ENCODE measurements at places on chromosomes 7 and 10.

- no peaks in the 10 kb centered on the region for H3K36me3 ChIP-seq
- DNase-seq: no peak
- no peak overlapping the region for H3K27ac ChIP-seq
- H3K27me3 ChIP-seq: no peaks in the 10 kb centered on the region
Measured at GRCh38 chr7:117781707-117782106, 91.5 kb downstream of the CTTNBP2 start.

DNA sequence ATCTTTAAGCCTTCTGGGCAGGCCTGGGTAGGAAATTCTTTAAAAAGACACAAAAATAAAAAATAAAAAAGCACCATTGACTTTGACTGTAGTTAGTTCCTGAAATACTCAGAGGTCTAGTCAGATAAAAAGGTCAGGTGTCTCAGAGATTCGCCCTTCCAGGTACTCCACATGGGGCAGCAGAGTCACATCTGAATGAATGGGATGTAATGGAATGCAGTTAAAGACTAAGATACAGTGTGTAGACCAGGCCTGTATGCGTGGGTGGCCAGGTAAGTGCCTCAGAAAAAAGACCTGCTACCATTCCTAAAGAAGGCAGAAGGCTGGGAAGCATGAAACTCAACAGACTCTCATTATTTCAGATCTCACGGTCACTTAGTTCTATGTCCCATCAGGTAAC, 68.6 kb upstream of the SEM1 start:
- no peak overlapping the region for H3K4me3 ChIP-seq
- H3K36me3 ChIP-seq: no peaks in the 10 kb centered on the region
- no peak overlapping the region for H3K27ac ChIP-seq
- no peak for DNase-seq
- no peaks in the 10 kb centered on the region for H3K27me3 ChIP-seq
- no peaks in the 10 kb centered on the region for H3K4me1 ChIP-seq

DNA sequence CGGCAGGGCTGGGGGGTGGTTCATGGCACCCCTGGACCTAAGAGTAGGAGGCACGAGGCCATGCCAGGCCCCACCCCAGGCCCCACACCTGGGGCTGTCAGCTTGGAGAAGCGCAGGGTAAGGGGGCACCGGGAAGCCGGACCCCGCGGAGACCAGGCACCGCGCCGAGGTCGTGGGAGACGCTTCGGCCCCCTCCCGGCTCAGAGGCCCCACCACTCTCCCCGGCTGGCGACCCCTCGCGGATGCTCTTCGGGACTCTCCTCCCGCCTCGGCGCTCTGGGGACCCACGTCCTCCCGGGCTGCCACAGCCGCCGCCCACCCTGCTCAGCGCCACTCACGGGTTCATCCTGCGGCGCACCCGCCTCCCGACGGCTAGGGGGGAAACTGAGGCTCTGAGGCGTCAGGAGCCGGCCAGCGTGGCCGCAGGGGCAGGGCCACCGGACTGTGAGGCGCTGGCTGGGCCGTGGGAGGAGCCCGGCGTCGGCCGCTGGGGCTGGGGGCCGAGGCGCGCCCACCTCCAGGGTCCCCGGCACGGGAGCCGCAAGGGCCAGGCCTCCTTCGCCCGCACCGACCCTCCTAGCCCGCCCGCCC, 25.9 kb downstream of the PDGFA start:
- H3K27ac ChIP-seq: no peak overlapping the region
- DNase-seq: no peak
- H3K27me3 ChIP-seq: no peaks in the 10 kb centered on the region

- H3K27ac ChIP-seq: no peak overlapping the region
- DNase-seq: no peak
- no peak overlapping the region for H3K4me3 ChIP-seq
- peaks cover 6% of the 10 kb centered on the region for H3K36me3 ChIP-seq
- H3K27me3 ChIP-seq: no peaks in the 10 kb centered on the region
Measured at GRCh38 chr7:80767654-80768053, 129.2 kb downstream of the CD36 start.

DNA sequence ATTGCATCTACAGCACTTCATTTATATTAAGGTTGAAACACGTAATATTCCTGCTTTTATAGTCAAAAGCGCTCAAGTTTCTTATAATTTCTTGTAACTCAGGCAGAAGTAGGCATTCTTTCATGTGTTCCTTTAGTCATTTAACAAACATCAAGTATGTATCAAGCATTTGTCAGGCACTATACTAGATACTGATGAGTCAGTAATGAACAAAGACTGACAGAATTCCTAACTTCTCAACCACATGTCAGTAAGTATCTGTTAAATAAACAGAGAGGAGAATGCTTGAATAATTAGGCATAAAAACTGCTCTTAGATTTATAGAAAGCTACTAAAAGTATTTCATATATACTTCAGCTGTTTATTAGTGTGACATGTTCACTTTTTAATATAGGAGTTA, 9.9 kb downstream of the CRPPA start:
- H3K27ac ChIP-seq: no peak overlapping the region
- no peak overlapping the region for H3K4me3 ChIP-seq
- DNase-seq: no peak
- H3K36me3 ChIP-seq: no peaks in the 10 kb centered on the region
- H3K4me1 ChIP-seq: no peaks in the 10 kb centered on the region

DNA sequence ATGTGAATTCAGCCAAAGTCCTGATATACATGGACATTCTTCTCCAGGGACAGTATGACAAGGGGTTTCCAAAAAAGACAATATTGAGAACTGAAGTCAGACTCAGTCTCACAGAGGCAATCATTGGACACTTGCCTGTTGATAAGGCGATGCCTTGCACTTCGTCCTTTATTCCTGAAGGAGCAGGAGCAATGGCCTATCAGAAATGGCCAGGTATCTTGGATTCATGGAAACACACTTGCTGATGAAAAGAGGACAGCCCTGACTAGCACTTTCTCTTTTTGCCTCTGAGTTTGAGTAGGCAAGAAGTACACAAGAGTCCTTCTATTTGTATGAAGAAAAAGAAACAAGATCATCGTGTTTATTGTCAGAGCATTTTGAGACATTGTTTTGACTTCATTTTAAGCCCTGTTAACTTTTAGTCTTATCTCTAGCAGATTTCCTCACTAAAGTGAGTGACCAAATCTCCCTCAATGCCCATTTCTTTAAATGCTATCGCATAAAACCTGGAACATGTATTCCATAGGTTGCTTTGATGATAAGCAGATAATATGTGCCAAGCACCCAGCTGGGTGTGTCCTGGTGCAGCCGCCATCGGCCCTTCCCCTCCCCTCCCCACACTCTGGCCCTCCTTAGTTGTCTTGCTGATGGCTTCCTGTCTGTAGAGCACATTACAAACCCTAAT, 26.6 kb downstream of the ST8SIA6 start:
- no peaks in the 10 kb centered on the region for H3K36me3 ChIP-seq
- no peak overlapping the region for H3K4me3 ChIP-seq
- no peak for DNase-seq
- no peaks in the 10 kb centered on the region for H3K27me3 ChIP-seq
- H3K4me1 ChIP-seq: no peaks in the 10 kb centered on the region
- H3K27ac ChIP-seq: no peak overlapping the region

DNA sequence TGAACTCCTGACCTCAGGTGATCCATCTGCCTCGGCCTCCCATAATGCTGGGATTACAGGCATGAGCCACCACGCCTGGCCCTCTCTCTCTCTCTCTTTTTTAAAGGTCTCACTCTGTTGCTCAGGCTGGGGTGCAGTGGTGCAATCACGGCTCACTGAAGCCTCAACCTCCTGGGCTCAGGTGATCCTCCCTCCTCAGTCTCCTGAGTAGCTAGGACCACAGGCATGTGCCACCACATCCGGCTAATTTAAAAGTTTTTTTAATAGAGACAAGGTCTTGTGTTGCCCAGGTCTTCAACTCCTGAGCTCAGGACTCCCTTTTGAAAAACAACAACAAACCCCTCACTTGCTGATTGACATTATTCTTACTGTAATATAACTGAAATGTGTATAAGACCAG, 11.6 kb downstream of the PALD1 start:
- peaks cover 10% of the 10 kb centered on the region for H3K4me1 ChIP-seq
- H3K4me3 ChIP-seq: no peak overlapping the region
- H3K36me3 ChIP-seq: peaks cover 3% of the 10 kb centered on the region
- DNase-seq: no peak
- H3K27me3 ChIP-seq: no peaks in the 10 kb centered on the region
- no peak overlapping the region for H3K27ac ChIP-seq

GRCh38 chr7:979151-979550, 3.8 kb upstream of the COX19 start:
- no peak for DNase-seq
- peaks cover 5% of the 10 kb centered on the region for H3K4me1 ChIP-seq
- no peaks in the 10 kb centered on the region for H3K36me3 ChIP-seq

- peaks cover 3% of the 10 kb centered on the region for H3K4me1 ChIP-seq
- no peaks in the 10 kb centered on the region for H3K36me3 ChIP-seq
- H3K27ac ChIP-seq: peak overlapping the region; percentile 68
- no peak for DNase-seq
Measured at GRCh38 chr10:103814105-103814504, 41.3 kb downstream of the SH3PXD2A start.

DNA sequence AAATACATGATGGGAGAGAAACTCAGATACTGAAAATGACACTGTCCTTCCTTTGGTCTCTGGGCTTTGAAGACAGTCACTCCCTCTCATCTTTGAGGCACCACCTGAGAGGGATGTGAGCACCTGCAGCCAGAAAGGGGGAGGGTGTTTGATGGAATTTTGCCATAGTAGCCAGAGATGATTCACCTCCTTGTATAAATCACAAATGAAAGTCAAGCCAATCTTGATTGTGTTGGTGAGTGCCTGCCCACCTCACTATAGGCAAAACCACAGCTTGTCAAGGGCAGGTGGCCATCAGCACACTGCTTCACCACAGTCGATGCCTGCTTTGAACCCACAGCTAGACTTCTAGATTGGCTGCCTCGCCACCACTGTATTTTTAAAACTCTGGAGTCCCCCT, 48.2 kb downstream of the PON1 start:
- DNase-seq: no peak
- H3K27me3 ChIP-seq: no peaks in the 10 kb centered on the region
- no peak overlapping the region for H3K27ac ChIP-seq
- no peaks in the 10 kb centered on the region for H3K4me1 ChIP-seq
- H3K36me3 ChIP-seq: no peaks in the 10 kb centered on the region

GRCh38 chr10:15754937-15755336, 35.2 kb upstream of the ITGA8 start:
- H3K36me3 ChIP-seq: no peaks in the 10 kb centered on the region
- no peak for DNase-seq
- no peak overlapping the region for H3K27ac ChIP-seq
- H3K4me1 ChIP-seq: no peaks in the 10 kb centered on the region
- no peak overlapping the region for H3K4me3 ChIP-seq

- no peaks in the 10 kb centered on the region for H3K36me3 ChIP-seq
- H3K4me3 ChIP-seq: no peak overlapping the region
- H3K27ac ChIP-seq: no peak overlapping the region
Measured at GRCh38 chr7:29327455-29327854, 132.9 kb downstream of the CHN2 start.

GRCh38 chr7:12633582-12633981, 53.9 kb upstream of the ARL4A start:
- H3K27ac ChIP-seq: no peak overlapping the region
- no peaks in the 10 kb centered on the region for H3K27me3 ChIP-seq
- no peaks in the 10 kb centered on the region for H3K36me3 ChIP-seq
- no peak overlapping the region for H3K4me3 ChIP-seq
- H3K4me1 ChIP-seq: peaks cover 4% of the 10 kb centered on the region
- no peak for DNase-seq

- no peak for DNase-seq
- H3K27me3 ChIP-seq: no peaks in the 10 kb centered on the region
- H3K36me3 ChIP-seq: no peaks in the 10 kb centered on the region
- H3K27ac ChIP-seq: no peak overlapping the region
Measured at GRCh38 chr10:52483587-52483986, 169.5 kb downstream of the DKK1 start.

DNA sequence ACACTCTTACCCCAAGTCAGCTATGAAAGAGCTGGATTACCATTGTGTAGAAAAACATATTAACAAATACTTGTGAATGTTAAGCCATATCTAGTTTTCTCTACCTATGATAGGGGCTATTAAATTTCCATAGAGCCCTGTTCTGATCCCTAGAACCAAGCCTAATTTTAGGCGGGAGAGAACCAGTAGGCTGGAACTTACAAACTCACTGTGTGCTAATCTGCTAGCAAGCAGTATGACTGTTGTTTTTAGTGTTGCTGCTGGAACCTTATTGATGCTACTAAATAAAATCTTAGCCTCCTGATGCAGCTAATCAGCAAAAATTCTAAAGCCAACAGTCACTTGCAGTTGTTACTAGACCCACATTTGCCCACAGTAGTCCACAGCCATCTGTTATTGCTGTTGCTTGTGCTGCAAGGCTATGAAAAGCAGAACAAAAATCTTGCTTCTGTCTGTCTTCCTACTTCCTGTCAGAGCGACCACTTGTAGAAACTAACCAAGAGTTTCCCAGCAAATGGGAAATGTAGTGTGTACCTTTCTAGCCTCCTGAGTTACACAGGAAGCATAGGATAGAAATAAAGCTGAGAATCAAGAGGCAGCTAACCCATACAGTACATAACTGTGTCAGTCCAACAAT, 368.4 kb downstream of the ARL4A start:
- DNase-seq: no peak
- H3K36me3 ChIP-seq: no peaks in the 10 kb centered on the region
- H3K4me1 ChIP-seq: no peaks in the 10 kb centered on the region
- no peak overlapping the region for H3K27ac ChIP-seq
- no peaks in the 10 kb centered on the region for H3K27me3 ChIP-seq
- no peak overlapping the region for H3K4me3 ChIP-seq

- H3K4me1 ChIP-seq: peaks cover 1% of the 10 kb centered on the region
- no peak overlapping the region for H3K4me3 ChIP-seq
- H3K27ac ChIP-seq: no peak overlapping the region
- no peak for DNase-seq
- H3K36me3 ChIP-seq: no peaks in the 10 kb centered on the region
- no peaks in the 10 kb centered on the region for H3K27me3 ChIP-seq
Measured at GRCh38 chr10:50387732-50388073, 136.4 kb upstream of the ASAH2 start.

GRCh38 chr7:88328787-88329186, 22.1 kb upstream of the STEAP4 start:
- no peaks in the 10 kb centered on the region for H3K36me3 ChIP-seq
- H3K4me3 ChIP-seq: no peak overlapping the region
- H3K27me3 ChIP-seq: no peaks in the 10 kb centered on the region
